ENCODE measurements at places on chromosomes 7 and 10.

GRCh38 chr10:131162866-131163843 lies 148.4 kb downstream of the TCERG1L start:
- no peak for DNase-seq

GRCh38 chr7:112206991-112207592 lies 597 bp downstream of the ZNF277 start:
- no peak for DNase-seq

- DNase-seq, result no peak
These were observed 40.3 kb upstream of the ANK3 start for GRCh38 chr10:60430017-60430416.

DNA sequence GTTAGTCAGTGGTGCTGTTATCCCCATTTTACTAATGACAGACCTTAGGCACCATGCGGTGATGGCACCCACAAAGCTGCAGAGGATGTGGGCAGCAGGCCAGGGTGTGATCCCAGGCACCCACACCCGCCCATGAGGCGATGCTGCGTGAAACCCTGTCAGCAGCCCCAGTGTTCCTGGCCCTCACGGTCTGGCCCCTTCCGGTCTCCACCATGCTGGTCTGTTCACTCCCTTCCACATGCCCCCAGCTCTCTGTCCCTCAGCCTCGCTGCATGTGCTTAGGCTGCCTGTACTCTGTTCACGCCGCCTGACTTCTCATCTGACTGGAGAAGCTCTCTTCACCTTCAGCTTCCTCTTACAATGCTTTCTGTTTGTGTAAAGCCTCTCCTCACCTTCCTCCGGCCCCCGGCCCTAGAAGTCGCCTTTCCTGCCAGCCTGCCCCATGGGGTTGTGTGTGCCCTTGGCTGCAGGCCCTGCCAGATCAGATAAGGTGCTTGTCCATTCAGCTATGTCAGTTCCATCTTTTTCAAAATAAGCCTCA lies 17.6 kb upstream of the ORAI2 start:
- peak; percentile 35 for DNase-seq

- DNase-seq, result no peak
These were observed 19.9 kb upstream of the PCGF5 start for GRCh38 chr10:91200314-91201212.

GRCh38 chr10:128048819-128049210 lies 77.4 kb downstream of the MKI67 start:
- DNase-seq, result no peak

- DNase-seq, result no peak
These were observed 124.9 kb upstream of the TPK1 start for GRCh38 chr7:144960763-144961162.

- DNase-seq, result no peak
These were observed 488.9 kb downstream of the SH2D4B start for GRCh38 chr10:81026591-81026990.

DNA sequence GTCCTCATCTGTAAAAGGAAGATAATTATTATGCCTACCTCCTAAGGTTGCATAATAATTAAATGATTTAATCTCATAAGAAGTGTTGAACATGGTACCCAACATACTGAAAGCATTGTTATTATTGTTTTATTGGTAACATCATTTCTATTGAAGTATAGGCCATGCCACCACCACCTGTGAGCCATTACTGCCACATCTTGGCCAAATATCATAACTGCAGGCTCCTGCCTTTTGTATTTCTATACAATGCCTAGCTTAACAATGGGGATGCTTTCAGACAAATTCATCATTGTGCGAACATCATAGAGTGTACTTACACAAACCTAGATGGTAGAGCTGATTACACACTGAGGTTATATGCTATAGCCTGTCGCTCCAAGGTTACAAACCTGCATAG lies 61.1 kb upstream of the NPSR1 start:
- DNase-seq, result no peak

- no peak for DNase-seq
These were observed 12.3 kb upstream of the ENO4 start for GRCh38 chr10:116836902-116837523.

- no peak for DNase-seq
These were observed 160.7 kb downstream of the MAD1L1 start for GRCh38 chr7:2072042-2072441.

GRCh38 chr10:91796331-91797047 lies 1.7 kb upstream of the TNKS2 start:
- DNase-seq, result peak; percentile 55

GRCh38 chr10:15814565-15814964 lies 45.7 kb downstream of the MINDY3 start:
- DNase-seq, result no peak

- DNase-seq, result peak; percentile 39
These were observed at the start of gene KNDC1 for GRCh38 chr10:133159950-133160825. Gene KNDC1, plus strand, starts transcription at chr10:133160219. Its CDS starts 249 bp downstream, at chr10:133160468.

DNA sequence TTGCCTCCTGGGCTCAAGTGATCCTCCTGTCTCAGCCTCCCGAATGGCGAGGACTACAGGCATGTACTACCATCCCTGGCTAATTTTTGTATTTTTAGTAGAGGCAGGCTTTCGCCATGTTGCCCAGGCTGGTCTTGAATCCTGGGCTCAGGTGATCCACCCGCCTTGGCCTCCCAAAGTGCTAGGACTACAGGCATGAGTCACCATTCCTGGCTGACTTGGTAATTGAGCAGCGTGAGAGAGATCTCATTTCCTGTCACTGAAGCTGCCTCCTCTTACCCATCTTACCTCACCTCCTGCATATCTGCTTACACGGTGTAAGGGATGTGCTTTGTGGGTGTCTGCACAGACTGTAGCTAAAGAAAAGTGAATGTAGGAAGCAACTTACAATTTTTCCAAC lies 9.7 kb downstream of the IFIT3 start:
- no peak for DNase-seq

DNA sequence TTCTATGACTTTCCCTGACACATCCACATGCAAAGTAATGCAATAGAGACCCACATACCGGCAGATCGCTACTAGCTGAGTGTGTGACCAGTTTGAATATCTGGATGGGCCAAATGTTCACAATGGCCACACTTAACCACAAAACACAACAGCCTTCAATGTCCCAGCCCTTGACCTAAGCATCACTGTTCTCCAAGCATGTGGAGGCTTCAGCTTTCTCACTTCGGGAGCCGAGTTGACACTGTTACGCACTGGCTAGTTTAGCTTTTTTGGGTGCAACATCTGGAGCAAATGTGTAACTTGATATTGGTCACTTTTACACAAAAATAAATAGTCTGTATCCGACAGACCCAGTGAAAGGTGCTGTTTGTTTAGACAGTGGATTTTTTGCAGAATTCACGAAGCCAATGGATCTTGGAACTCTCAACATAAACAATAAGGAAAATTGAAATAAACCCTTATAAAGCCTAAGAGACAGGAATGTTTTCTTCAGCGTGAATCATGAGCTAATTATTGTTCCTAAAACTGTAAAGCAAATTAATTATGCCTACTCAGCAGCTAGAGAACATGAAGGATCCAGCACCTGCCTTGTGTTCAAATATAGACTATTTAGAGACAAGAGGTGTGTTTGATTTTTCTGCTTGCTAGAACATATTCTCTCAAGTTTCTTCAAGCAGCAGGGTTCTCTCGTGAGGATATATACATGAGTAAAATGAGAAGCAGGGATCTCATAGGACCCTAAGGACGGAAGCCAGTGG lies 117.6 kb upstream of the JCAD start:
- DNase-seq, result no peak

DNA sequence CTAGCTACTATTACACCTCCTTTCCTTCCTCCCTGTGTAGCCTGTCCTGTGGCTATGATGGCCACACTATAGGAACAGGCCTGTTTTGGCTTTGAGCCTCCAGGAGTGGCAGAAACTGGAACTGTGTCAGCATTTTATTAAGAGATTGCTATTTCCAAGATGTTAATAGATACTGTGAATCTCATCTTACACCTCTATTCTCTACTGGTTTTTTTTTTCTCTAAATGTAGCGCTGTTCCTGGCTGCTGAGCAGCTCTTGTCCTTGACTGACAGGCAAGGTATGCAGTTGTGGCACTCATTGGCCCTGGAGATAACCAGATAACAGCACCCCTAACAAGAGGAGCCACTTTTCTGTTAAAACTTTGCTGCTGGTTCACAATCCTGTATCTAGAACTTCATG lies 119.5 kb downstream of the EXOC4 start:
- DNase-seq, result no peak

DNA sequence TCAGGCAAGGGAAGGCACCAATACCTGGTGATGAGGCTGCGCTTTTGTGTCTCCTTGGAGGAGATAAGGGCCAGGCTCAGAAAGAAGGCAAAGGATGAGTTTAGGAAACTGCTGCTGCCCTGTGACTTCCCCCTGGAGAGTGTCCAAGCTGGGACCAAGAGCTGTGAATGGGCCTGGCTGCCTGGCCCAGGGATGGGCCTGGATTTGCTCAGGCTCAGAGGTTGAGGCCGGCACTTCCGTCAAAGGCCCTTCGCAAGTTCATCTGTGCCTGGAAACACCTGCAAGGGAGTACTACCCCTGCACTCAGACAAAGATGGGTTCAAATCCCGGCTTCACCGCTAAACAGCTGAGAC lies 50.5 kb upstream of the NANOS1 start:
- DNase-seq, result no peak

DNA sequence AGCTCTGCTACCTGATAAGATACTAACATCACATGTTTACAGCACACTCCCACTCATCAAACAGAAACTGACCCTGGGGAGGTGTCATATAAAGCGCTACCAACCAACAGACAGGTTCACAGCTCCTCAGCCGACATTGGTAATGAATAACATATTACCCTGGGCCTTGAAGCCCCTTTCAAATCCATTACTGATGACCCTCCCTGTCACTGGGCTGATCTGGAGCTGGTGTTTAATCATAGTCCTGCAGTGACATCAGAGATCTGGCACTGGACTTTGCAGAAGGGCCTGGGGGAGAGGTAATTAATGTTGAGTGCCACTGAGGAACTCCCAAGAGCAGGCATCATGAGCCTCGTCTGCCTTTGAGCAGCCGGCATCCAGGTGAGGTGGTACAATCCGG lies 306.5 kb upstream of the NFE2L3 start:
- DNase-seq, result no peak

- peak; percentile 21 for DNase-seq
These were observed 66.7 kb upstream of the ATP6V0A4 start for GRCh38 chr7:138864667-138865066.

GRCh38 chr7:116305485-116306408 lies 95.4 kb downstream of the TES start:
- no peak for DNase-seq

DNA sequence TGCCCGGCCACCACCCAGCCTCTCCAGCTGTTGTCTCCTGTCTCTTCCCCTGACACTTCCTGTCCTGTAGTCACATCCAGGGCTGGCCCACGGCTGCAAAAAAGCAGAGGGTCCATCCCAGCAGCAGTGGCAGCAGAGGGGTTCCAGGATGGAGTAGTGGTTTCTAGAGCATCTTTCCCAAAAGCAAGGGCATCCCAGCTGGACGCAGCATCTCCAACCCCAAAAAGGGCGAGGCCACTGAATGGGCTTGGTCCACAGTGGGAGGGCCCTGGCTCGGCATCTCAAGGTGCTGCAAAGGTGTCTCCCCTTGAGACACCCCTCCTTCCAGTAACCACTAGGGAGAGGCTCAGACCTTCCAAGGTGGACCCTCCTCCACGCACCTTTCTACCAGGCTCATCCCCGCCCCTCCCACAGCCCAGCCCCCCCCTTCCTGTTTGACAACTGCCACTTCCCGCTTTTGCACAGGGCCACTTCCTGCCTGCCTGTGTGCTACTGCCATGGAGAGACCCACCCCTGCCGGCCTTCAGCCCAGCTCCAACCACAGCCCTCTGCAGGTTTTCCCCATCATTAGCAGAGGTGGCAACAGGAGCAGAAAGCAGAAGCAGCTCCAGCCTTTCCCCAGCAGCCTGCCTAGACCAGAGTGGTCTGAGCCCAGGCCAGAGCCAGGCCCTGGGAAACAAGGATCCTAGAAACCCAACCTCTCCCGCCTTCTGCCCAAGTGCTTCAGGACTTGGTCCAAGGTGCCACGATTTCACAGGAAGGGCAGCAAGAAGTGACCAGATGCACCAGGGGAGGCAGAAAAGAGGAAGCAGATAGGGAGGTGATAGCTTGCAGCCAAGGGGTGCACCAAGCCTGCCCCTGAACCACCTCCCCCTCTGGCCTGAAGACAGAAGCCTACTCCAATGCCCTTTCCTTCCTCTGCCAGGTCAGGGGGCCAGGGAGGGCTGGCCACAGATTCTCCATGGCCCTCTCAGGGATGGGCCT lies 8.6 kb downstream of the CAMK2G start:
- DNase-seq, result no peak

DNA sequence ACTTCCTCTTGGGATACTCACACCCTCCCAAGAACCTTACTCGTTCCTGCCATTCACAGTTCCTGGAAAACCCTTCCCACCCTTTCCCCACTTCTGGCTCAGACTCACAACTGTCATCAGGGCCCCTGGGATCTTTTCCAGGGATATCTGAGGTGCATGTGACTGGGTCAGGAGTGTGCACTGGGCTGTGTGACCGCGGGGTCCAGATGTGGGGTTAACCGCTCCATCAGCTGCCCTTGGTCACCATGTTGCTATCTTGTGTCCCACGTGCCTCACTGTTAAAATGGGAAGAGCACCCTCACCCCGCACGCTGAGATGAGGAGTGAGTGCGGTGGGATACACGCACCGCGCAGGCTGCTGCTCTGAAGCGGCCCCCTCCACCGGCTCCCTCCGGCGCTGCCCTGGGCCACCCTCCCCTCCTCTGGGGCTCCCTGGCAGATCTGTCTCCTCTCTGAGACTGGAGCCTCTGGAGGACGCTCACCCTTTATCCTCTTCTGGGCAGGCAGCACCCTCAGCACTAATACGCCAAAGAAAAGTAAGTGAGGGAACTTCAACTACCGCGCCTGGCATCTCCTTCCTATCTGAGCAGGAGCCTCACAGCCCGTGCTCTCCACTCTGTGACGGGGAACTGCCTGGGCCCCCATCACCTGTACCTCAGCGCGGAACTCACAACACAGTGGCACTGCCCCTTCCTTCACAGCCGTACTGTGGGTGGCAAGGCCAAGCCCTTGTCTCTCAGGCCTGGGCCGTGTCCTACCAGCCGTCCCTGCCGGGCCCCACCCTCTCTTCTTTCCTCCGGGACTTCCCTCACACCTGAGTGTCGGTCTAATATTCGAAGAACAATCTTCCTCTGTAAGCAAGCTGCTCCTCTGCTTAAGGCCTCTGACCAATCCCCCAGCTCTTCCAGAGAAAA lies 15.6 kb downstream of the COBL start:
- DNase-seq, result no peak

GRCh38 chr10:28087661-28088351 lies 88.9 kb upstream of the ODAD2 start:
- DNase-seq, result no peak

GRCh38 chr10:70967591-70968587 lies 79.5 kb upstream of the PCBD1 start:
- no peak for DNase-seq

- DNase-seq, result no peak
These were observed 71.7 kb downstream of the HYCC1 start for GRCh38 chr7:22942191-22942590.

All from erythroblast (primary cell).